ENCODE measurements at places on chromosomes 1 and 21.

DNA sequence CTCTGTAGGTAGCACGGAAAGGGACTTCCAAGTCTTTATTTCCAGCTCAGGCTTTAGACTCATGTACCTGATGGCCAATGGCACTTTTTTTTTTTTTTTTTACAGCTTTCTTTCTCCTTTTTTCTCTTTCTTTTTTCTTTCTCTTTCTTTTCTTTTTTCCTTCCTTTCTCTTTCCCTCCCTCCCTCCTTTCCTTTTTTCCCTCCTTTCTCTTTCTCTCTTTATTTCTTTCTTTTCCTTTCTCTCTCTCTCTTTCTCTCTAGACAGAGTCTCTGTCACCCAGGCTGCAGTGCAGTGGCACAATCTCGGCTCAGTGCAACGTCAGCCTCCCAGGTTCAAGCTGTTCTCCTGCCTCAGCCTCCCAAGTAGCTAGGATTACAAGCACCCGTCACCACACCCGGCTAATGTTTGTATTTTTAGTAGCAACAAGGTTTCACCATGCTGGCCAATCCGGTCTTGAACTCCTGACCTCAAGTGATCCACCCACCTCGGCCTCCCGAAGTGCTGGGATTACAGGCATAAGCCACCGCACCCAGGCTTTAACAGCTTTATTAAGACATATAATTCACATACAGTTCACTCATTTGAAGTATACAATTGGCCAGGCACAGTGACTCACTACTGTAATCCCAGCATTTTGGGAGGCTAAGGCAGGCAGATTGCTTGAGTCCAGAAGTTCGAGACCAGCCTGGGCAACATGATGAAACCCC is 5.1 kb upstream of the DCAF8 start:
- DNase-seq = no peak

GRCh38 chr1:229155472-229155871 is 115.4 kb upstream of the RAB4A start:
- DNase-seq = no peak

DNA sequence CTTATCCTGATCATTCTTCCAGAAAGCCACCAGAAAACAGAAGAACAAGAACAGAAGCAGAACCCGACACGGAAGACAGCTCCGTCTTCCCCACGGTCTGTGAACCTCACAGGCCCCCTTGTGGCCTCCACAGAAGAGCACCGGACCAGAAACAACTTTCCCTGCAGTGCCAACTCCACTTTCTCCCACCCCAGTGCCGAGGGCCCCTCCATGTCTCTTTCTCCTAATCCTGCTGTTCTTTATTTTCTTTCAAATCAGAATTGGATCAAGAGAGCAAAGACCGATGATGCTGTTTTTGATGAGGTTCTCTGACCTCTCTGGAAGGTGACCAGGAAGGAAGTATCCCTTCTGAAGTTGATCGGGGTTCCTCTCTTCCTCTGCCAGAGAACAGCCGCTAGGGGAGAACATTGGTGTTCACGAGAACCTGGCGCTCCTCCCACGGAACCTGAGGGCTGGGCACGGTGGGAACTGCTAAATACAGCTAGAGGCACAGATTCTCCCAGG is 58.9 kb upstream of the CTTNBP2NL start:
- peak; percentile 44 for DNase-seq

- DNase-seq = no peak
Measured at GRCh38 chr1:236334893-236335545, 53.3 kb upstream of the ERO1B start.

DNA sequence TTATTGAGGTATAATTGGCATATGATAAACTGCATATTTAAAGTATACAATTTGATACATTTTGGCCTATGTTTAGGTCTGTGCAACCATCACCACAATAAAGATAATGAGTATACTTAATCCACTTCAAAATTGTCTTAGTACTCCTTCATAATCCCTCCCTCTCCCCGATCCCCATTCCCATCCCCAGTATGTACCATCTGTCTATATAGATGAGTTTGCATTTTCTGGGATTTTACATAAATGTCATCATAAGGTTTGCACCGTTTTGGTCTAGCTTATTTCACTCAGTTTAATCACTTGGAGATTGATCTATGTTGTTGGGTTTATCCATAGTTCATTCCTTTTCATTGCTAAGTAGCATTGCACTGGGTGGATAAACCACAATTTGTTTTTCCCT is 74.3 kb downstream of the POFUT2 start:
- DNase-seq = no peak

DNA sequence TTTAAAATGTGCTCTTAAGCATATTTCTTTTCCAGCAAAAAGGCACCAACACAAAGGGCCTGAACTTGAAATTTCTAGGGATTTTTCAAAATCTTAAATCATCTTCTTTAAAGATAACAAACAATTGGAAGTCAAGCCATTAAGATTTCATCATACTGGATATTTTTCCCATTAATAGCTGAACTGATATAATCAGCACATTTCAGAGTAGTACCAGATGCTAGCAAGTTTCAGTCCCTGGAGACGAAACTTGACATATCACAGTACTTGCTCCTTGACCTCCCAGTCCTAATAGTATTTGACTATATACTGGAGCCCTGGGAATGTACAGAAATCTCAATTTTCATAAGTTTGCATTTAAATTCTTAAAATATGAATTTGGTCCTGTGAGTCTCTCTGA is 10.2 kb upstream of the CDC7 start:
- DNase-seq = no peak
